ENCODE measurements at places on chromosomes 1 and 21. TPM values are rescaled to one million over a fixed set of nuclear protein-coding genes. Genes with fewer than 3 reads are reported as not detected.

- DNase-seq = peak; percentile 65
Observed at GRCh38 chr1:245153081-245153551, 1.7 kb upstream of the KIF26B start.

The SLC2A5 gene
- total RNA-seq = 8.8 TPM

- no peak for DNase-seq
Observed at GRCh38 chr1:82141390-82141789, 340.7 kb downstream of the ADGRL2 start.

DNA sequence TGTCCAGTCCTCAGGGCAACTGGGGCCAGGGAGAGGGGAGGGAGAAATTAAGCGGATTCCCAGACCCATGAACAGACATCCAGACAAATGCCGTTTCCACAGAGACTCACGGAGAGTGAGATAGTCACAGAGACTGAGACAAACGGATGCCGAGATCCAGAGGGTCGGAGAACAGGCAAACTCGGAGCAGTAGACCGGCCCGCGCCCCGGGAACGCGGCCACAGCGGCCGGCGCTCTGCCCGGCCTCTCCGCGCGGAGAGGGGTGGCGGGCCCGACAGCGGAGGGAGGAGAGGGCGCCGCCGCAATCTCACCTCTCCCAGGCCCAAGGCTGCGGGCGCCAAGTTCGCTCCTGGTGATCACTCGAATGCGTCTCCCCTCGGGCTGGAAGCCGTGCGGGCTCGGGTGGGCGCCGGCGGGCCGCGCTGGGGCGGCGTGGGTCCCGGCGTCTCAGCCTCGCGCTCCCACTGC is 831 bp upstream of the FOXD2 start:
- no peak for DNase-seq

DNA sequence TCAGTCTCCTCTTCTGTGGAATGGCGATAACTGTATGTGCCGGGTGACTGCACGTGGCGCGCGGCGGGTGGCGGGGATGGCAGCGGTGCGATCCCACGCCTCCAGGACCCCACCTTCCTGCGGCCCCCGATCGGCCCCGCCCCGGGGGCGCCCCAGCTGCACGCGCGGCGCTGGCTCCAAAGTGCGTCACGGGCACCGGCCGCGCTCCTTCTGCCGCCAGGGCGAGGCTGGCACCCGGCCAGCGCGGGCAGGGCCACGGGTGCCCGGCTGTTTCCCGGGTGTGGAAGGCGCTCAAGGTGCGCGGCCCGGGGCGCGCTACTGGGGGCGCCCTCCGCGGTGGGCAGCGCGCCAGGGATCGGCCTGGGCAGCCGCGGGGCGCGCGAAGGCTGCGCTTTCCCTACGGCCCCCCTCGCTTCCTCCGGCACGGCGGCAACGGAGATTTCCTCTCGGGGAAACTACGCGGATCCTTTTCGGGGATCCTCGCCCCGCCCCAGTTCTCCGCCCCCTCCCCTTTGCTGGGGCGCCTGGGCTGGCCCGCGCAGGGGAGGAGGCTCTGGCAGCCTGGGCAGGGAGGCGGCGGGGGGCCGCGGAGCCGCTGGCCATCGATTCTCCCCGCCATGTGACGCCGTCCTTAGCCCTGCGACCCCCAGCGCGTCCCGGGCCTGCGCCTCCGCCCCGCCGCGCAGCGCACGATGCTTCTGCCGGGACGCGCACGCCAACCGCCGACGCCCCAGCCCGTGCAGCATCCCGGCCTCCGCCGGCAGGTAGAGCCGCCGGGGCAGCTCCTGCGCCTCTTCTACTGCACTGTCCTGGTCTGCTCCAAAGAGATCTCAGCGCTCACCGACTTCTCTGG is at the start of gene EVA1C:
TSS of gene EVA1C (plus strand) at position 545 of the 853 bp plus-strand sequence. CDS start at position 693, 148 bp downstream.
- peak; percentile 50 for DNase-seq
